ENCODE measurements at places on chromosomes 3 and 15.

DNA sequence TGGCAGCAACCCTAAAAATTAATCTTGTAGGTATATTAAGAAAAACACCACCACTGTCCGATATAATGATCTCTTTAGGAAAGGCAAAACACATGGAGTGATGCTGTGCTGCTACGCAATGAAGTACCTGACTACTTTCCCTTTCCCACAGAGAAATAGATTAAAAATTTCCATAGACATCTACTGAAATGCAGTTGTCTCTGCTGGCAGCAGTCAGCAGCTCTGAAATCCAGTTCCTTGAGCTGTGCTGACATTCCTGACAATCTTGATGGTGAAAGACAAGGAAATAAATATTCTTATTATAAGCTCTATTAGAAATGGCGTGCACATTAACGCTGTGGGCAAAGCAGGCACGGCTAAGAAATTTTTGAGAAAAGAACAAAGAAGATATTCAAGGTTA, 287.6 kb downstream of the IL5RA start:
- no peak for DNase-seq

- no peak for DNase-seq
Measured at GRCh38 chr3:85977615-85978338, 1013.2 kb downstream of the VGLL3 start.

DNA sequence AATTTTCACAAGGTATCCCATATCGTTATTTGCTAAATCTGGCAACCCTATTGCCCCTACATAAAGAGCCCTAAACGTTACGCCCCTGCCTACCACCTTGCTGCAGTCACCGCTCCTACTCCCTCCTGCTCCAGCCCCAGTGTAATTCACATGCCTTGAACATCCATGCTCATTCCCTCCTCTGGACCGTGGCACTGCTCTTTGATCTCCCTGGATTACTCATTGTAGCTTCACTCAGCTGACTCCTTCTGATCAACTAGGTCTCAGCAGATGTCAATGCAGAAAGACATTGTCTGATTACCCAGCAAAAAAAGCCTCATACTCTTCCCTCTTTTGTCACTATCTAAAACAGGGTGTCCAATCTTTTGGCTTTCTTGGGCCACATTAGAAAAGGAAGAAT, 40.7 kb upstream of the KBTBD8 start:
- no peak for DNase-seq

GRCh38 chr3:144106970-144107369, 135.3 kb downstream of the DIPK2A start:
- no peak for DNase-seq

- no peak for DNase-seq
Measured at GRCh38 chr15:76339305-76340197, 3.0 kb downstream of the ISL2 start.

- DNase-seq = no peak
Measured at GRCh38 chr15:34329006-34329405, 8.6 kb downstream of the SLC12A6 start.

DNA sequence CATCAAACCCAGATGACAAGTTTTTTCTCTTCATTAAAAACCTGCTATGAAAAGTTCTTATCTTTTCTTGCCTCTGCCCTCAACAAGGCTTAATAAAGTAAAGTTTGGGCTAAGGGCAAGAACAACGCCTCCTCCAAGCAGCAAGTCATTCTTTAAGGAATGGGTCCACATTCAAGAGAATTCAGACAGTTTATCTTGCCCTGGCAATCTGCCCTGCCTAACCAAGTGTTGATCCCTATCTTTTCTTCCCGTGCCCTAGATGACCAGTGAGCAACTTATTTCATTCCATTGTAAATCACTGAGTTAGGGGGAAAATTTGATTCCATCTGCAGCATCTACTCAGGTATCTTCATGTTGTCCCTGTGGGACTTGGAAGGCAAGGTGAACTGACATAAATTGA, 370.3 kb upstream of the DPPA4 start:
- DNase-seq = no peak

GRCh38 chr3:21170964-21171363, 580.0 kb downstream of the ZNF385D start:
- DNase-seq = no peak

- no peak for DNase-seq
Measured at GRCh38 chr3:170634663-170635384, 48.9 kb upstream of the SLC7A14 start.

GRCh38 chr3:130733236-130733875, 13.3 kb downstream of the PIK3R4 start:
- DNase-seq = no peak

DNA sequence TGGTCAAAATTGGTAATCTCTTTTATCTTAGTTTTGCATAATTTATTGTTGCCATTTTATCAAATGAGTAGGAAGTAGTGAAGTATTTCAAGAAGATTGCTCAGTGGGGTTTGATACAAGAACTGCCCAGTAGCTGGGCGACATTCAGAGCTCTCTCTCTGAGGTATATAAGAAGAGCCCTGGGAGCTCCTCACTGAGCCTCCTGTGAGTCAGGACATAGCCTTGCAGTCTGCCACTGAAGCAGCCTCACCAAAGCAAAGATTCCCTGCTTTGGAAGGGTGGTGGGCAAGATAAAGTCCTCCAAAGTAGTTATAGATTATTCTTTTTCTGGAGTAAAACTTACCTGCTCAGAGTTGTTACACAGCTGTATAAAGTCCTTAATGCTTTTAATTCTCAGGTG, 26.1 kb downstream of the SKIL start:
- no peak for DNase-seq

DNA sequence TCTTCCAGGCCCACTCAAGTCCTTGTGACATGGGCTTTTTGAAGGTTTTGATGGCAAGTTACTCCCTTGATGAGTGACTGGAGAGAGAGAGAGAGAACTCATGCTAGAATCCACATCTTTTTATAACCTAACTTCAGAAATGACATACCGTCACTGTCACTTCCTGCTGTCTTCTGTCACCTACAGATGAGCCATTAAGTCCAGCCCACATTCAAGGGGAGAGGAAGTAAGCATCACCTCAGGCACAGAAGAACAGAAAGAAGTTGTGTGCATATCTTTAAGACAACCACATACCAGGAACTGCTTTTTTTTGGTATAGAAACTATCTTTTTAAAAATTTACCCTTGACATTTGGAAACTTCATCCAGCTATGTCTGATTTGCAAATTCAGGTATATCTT, 16.6 kb upstream of the TXNRD3 start:
- DNase-seq = no peak

- no peak for DNase-seq
Measured at GRCh38 chr3:187999821-188000220, 154.1 kb upstream of the LPP start.

DNA sequence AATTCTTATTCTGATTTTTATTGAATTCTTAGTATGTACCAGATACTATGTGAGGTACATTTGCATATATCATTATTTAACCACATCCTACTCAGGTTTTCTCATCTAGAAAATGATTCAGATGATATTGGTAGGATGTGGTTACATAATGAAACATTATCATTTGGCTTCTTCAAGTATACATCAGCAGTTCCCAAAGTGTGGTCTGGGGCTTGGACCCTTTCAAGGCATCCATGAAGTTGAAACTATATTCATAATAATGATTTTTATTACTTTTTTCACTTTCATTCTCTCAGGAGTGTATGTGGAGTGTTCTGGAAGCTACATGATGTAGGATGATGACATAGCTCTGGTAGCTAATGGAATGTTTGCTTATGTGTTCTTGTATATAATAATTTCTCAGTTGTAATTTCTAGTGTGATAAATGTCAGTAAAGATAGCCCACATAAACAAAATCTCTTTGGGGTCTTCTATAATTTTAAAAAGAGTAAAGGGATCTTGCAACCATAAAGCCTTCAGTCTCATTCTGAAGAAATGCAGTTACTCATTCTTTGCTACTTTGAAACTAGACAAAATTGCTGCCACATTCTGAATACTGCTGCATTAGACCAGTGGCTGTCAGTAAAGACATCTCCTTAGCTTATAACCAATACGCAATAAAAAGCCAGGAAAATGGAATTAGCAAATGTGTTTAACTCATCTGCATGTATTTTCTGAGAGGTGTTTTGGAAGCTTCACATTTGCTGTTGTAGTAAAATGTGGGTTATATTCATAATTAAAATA, 95.8 kb downstream of the PPARG start:
- DNase-seq = no peak

- no peak for DNase-seq
Measured at GRCh38 chr3:178982137-178982536, 89.5 kb downstream of the ZMAT3 start.

DNA sequence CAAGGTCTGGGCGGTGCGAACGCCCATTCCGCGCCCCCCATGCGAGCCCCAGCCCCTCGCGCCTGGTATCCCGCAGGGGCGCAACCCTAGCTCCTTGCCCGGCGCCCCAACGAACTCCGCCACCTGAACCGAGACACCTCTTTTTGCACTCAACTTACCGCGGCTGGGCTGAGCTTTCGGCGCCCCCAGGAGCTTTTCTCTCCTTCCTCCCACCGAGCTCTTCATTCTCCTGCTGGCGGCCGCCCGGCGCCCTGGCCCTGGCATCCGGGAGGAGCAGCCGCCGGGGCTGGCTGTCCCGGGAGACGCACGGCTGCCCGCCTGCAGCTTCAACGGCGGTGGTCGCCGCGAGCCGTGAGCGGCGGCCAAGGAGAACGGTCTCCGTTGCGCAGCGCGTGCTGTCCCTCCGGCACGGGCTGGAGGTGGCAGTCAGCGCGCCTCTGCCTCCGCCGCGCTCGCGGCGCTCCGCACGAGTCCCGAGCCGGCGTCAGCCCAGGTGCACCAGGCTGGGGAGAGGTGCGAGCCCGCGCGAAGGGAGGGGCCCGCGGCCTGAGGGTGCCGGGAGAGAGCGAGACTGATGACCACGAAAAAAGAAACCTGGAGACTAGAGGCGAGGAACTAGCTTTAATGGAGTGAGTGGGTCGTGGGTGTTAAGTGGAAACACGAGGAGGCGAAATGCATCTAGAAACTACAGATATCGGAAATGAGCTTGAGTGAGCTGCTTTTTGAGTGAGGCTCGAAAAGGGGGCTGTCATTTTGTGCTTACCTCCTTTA, 621.5 kb upstream of the ZNF385D start:
- no peak for DNase-seq

- DNase-seq = no peak
Measured at GRCh38 chr3:126549861-126550487, 8.8 kb downstream of the C3orf22 start.

DNA sequence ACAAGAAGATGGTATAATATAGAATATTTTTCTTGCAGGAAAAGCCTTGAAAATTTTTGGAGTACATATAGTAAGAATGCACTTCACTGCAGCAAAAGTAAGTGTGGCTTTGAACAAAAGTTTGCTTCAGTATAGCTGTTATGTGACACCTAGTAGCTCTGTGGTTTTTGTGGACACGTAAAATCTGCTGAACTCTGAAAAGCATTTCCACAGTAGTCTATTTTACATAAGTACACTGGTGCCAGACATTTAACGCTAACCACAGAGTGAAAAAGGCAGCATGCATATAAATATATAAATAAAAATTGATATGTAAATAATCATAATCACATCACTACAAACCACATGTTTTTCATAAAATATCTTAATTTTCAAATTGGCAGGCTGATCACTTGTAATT, 39.8 kb downstream of the CGGBP1 start:
- DNase-seq = no peak

GRCh38 chr3:12194209-12194608, 35.5 kb upstream of the TIMP4 start:
- no peak for DNase-seq

DNA sequence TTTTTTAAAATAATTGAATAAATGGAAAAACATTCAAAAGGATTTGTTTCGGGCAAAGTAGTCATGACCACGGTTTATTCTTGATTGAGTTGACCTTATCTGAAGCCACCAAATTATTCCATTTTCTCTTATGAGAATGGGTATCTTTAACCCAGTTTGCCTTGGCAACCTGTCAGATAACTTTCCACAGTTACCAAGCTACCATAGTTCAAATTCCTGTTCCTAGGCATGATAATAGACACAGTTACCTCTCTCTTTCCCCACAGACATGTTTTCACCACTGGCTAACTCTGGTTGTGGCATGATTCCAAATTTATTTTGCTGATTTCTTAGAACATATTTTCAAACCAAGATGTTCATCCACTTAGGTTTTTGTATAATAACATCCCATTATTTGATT, 84.9 kb downstream of the NECTIN3 start:
- DNase-seq = no peak
